ENCODE measurements at places on chromosomes 12 and 14.

- DNase-seq, result no peak
These were observed 272 bp downstream of the HECTD1 start for GRCh38 chr14:31207287-31207754.

DNA sequence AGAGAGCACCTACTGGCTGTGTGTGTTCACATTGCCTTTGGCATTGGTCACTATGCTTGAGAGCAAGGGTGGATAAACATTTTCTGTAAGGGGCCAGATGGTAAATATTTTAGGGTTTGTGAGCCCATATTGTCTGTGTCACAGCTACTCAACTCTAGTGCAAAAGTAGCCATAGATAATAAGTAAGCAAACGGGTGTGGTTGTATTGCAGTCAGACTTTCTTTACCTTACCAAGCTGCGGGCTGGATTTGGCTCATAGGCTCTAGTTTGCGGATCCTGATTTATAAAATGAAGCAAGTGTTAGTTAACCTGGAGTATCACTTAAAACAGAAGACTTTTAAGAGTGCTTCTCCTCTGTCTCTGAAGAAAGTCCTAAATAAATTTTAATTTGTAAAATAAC, 169.0 kb downstream of the KICS2 start:
- DNase-seq, result no peak

DNA sequence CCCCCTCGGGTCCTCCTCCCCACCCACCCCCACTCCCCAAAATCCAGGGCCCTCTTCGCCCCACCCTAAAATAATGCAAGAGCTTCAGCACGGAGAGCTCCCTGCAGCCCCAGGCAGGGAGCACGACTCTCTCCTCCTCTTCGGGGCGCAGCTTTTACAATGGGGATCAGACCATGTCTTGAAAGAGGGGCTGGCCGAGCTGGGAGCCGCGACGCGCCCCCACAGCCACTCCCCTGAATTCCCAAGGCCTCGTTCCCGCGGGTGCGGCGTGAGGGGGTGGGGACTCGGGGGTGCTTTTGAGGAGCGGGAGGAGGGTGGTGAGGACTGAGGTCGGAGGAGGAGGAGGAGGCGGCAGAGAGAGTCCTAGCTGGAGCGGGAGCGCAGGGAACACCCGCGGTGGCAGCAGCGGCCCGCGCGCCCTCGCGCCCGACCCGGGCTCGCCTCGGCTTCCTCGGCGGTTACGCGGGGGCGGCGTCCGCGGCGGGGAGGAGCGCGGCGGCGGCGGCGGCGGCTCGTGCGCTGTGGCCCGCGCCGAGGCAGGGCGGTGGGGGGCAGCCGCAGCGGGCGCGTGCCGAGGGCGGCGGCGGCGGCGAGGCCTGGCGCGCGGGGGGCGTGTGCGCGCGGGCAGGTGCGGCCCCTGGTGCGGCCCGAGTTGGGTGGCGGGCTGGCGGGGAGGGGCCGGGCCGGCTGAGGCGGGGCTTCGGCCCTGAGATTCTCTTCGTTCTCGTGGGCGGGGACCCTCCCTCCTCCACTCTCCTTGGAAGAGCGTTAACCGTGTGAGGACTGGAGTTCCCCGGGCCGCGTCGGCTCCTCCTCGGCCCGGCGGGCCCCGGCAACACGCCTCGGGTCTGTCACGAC, at the start of gene ANKS1B:
Gene ANKS1B, minus strand, starts transcription at position 666 of the 858 bp plus-strand sequence. CDS start 699 bp downstream, outside the sequence.
- DNase-seq, result no peak

DNA sequence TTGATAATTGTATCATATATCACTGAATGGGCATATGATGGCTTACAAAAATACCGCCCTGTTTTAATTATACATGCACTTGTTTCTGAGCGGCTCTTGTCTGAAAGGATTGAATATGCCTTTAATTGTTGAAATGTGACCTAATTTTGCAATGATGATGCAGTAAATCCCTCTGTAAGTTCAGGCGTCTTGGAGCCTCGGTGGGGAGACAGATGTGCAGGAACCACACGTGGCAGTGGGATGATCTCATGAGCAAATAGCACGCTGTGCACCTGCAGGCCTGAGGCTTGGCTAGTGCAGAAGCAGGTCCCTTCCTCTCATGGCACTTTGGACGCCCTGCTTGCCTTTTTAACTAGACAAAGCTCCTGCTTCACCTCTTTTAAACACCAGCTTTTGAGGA, 49.3 kb upstream of the ASPG start:
- DNase-seq, result no peak

DNA sequence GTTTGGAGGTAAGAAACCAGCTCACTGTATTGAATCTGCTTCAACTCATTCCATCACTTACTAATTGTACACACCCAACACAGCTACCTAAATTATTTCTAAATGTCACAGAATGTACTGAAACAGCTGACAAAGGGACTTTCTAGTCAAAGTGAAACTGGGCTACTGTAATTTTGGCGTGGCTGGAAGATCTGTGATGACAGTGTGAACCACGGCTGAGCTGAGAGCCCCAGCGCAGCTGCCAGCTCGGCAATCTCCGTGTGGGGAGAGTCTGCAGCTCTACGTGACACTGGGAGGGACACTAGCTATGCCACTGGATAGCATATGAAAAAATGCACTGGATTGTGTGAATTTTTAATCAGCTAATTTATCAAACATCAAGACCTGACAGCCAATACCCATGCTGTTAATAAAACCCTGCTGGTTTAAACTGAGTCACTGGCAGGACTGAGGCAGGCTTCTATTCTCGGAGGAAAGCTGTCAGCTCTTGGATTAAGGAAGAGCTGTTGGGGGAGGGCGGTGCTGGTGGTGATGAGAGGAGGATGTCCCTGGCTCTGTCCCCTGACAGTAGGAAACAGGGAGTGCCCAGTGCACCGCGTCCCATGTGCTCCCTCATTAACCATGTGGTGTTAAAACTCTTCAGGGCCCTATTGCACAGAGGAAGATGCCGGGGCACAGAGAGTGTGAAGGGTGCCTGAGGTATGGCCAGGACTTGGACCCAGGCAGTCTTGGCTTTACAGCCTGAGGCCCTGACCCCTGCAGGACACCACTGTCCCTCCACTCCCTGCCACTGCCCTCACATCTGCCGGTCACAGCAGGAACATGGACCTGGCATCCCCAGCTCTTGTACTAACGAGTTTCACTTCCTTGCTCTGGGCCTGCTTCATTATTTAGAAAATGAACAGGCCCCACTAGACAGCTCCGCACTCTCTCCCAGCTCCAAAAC, 13.3 kb downstream of the SLC15A4 start:
- no peak for DNase-seq

- DNase-seq, result no peak
These were observed 674.1 kb upstream of the ATXN7L3B start for GRCh38 chr12:73863546-73863945.

- no peak for DNase-seq
These were observed 159.3 kb downstream of the PDE3A start for GRCh38 chr12:20527417-20528163.

GRCh38 chr14:34300882-34301734, 160.9 kb downstream of the SPTSSA start:
- DNase-seq, result no peak

- DNase-seq, result no peak
These were observed 30.3 kb upstream of the ESR2 start for GRCh38 chr14:64324461-64324860.

Data from stimulated activated CD8-positive, alpha-beta memory T cell treated with anti-CD3 and anti-CD28 coated beads, Interleukin-2, amount 100 ng/mL, for 1 hour (primary cell).